Inflammatory macrophage treated with lipopolysaccharide for 1 hour (primary cell): ENCODE measurements at places on chromosomes 13 and 19.

DNA sequence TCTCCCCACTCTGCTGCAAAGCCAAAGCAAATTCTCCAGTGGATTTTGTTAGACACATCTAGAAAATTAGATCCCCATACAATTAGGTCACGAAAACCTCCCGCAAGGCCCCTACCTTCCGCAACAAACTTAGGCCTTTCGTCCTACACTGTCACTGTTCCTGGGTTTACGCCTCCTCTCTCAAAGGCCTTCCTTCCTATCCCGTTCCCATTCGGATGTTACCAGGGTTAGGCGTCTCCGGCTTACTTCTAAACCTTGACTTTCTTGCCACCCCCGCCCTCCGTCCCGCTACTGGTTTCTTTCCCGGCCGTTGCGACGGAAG lies 754 bp downstream of the RNF6 start:
- DNase-seq, result no peak

GRCh38 chr19:15443838-15444237 lies 5.9 kb downstream of the WIZ start:
- DNase-seq, result no peak

DNA sequence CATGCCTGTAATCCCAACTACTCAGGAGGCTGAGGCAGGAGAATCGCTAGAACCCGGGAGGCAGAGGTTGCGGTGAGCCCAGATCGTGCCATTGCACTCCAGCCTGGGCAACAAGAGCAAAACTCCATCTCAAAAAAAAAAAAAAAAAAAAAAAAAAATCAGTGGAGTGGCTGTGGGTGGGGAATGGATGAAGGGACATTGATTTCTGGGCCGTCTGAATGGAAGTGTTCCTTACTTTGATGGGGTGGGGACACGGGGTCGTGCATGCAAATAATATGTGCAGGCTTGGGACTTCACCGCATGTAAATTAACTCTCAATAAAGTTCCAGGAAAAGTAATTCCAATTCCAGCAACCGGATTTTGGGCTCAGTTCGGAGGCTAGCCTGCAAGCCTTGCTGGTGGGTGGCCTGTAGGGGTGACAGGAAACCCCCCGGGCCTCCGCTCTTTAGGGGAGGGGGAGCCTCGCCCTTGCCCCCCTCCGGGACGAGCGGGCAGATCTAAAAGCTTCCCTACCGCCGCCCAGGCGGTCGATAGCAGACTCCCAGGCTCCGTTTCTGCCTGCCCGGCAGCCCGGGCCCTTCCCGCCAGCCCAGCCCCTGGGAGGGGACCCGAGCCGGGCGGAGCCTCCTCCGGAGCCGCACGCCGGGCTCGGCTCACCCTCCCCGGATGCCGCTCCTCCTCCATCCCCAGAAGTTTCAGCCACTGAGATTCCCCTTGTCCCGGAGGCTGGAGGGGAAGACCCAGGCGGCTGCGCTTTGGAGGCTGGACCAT lies 48.0 kb upstream of the ADGRE5 start:
- no peak for DNase-seq

DNA sequence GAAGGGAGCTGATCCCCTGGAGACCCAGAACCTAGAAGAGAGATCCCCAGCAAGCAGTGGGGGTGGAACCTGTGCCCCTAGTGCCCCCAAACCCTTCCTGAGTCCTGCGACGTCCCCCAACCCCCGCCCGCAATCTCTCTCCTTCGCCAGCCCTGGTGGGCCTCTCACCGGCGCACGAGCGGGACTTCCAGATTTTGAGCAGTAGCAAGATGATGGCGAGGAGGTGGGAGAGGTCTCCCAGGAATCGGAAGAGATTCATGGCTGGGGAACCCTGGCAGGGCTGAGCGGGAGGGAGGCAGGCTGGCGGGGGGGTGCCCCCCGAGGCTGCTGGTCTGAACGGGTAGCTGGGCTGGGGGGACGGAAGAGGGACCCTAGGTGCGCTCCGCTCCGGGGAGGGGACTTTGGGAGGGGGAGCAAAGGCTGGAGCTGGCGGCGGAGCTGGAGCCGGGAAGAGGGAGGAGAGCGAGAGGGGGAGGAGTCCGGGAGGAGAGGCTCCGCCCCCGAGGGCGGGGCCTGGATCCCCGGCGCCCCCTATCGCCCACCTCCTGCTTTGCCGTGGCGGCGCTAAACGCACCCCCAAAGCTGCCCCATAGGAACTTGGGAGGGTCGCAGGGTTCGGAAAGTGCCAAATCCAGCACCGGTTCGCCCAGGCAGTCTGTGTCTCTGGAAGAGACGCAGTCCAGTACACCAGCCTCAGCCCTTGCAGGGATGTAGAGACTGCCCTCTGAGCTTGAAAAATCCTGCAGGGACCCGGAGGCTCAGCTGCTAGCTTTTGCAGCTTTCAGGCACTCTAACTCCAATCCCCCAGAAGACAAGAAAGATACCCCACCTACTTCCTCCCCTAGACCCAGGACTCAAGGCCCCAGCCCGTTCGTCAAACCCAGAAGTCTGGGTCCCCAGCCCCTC lies at the start of gene KDELR1:
Gene KDELR1, minus strand, starts transcription at position 452 of the 906 bp plus-strand sequence. Its CDS starts 193 bp downstream, at position 259.
- peak; percentile 91 for DNase-seq

DNA sequence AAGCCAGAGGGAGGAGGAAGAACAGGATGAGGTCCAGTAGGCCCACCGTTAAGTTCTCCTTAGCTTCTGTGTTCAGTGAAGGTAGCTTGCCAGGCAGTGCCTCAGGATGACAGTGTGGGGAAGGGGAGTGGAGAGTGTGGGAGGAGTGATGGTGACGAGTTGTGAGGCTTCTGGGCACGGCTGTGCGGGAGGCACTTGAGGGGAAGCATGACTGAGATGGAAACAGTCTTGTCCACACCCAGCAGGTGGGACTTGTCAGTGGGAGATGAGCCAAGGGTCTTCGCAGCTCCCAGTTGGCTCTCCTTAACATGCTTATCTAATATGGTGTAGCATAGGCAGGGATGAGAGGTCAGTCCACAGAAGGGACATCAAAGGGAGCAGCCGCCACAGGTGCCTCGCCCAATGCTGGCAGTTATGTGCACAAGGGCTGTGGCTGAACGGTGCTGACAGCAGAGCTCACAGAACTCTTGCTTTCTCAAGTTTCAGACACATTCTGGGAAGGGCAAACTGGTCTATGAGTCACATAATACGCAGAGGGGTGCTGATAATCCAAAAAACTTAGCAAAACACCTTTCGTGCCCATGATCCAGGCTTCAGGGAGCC lies 47.5 kb downstream of the OXGR1 start:
- no peak for DNase-seq

- DNase-seq, result no peak
Observed at GRCh38 chr13:44311011-44311780, 62.4 kb upstream of the SERP2 start.

DNA sequence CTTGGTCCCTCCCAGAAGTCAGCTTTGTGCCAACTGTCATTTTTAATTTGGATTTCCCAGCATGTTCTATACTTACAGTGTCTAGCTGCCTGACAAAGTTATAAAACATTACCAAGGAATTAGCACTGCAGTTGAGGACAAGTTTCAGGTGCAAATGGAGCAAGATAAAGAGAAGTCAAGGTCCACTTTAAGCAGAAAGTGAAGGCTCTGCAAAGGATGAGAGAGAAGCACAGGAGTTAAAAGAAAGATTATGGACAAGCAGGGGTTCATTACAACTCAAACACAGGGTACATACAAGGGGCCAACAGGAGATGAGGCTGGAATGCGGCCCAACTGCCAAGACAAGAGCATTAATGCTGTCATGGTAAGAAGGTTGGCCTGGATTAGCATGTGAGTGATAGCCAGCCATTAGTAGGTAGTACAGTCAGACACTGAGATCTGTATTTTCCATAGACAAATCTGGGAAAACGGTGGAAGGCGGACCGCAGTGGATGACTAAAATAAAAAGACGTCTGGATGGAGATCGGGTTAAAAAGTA lies 17.6 kb downstream of the UBL3 start:
- no peak for DNase-seq

- no peak for DNase-seq
Observed at GRCh38 chr19:32720216-32720935, 809 bp downstream of the TDRD12 start.

DNA sequence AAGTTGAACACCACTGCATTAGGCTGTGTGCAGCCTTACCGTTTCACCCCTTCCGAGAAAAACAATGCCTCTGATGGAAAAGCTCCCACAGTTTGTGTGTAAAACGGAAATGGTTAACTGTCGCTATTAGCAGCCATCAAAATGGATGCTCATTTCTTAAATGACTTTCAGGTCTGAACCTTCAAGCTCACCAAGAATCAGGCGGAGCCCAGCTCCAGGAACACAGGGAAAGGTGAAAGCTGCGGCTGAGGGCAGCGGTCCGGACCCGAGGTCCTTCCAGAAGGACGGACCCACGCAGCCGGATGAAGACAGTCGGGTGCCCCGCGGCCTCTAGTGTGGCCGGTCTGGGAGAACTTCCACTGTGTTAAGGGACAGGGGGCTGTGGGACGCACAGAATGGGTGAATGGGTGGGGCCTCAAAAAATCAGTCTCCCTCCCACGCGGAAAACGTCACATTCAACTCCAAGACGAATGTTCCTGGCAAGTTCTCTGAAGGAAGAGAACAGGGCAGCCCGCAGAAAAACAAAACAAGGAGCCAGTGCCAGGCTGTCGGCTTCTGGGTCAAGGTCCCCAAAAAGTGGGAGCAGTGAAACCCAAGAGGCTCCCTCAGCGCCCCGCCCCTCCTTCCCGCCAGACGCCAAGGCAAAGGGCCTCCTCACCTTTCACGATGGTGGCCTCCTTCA lies 4.9 kb downstream of the IRS2 start:
- DNase-seq, result no peak

DNA sequence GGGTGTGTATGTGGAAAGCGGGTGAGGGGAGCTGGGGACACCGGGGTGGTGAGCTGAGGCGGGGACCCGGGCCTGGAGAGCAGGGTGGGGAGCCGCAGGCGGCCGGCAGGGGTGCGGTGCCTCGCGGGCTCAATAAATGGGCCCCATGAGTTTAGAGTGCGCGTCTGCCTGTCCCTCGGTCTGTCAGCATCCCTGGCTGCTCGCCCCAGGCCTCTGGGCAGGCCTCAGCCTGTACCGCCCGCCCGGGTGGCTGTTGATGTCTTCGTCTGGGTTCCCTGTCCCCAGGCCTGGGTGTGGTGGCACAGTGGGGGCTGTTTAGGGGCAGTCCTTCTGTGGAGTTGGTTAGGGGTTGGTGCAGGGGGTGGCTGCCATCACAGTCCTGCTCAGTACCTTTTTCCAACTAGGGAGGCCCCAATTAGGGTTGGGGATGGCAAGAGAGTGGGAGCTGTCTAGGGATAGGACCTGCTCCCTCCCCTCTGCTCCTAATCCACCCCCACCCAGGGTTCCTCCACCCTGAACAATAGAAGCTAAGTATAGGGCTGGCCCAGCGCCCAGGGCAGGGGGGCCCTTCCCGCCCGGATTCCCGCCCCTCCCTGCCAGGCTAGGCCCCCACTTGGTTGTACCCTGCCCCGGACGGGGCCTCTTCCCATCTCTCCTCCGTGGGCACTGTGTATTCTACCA lies 12.2 kb downstream of the CIC start:
- DNase-seq, result no peak

DNA sequence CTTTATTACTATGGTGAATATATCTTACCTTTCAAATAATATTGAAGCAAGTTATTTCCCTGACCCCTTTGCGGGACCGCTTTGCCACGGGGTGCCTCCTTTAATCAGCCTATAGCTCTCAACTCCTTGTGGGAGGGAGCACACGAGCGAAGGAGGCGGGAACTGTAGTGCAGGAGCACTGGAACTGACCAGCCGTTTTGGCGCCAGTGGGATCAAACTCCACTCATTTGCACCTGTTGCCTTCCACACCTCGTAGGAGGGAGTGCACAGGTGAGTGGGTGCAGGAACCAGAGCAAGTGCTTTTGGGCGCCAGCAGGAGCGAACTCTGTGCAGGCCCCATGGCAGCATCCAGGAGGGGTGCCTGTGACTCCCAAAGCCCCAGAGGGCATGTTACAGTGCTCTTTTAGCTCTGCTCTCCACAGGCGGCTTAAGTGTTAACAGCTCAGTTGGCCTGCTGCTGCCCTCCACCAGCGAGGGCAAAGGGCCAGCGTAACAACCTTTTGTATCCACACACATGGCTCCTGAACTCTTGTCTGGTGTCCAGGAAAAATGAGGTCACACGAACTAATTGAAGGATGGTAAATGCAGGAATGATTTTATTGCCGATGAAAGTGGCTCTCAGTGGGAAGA lies 206.9 kb downstream of the GGACT start:
- DNase-seq, result no peak

DNA sequence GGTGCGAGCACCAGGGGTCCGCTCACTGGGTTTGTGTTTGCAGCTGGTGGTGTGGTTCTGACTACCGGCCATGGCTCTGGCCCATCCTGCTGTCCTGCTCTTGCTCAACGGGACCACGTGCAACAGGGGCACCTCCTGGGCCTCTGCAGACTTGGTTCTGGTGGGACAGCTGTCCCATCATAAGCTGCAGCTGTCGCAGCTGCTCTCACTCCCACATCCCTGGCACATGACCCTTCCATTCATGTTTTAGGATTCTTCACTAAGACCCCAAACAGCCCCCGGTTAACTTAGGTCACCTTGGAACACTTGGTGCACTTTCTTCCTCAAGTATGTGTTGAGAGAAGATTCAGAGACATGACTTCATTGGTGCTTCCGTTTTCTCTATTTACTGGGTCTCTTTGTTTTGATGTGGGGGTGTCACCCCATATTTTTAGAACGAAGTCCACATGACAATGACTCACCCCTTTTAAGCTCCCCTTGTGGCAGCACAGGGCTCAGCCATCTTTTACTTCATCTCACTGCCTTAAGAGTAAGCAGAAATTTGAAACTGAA lies 68.4 kb upstream of the ARHGEF7 start:
- peak; percentile 79 for DNase-seq

GRCh38 chr13:40079721-40080120 lies 424.3 kb downstream of the COG6 start:
- no peak for DNase-seq

GRCh38 chr19:11345122-11345803 lies 805 bp downstream of the TMEM205 start:
- DNase-seq, result no peak

DNA sequence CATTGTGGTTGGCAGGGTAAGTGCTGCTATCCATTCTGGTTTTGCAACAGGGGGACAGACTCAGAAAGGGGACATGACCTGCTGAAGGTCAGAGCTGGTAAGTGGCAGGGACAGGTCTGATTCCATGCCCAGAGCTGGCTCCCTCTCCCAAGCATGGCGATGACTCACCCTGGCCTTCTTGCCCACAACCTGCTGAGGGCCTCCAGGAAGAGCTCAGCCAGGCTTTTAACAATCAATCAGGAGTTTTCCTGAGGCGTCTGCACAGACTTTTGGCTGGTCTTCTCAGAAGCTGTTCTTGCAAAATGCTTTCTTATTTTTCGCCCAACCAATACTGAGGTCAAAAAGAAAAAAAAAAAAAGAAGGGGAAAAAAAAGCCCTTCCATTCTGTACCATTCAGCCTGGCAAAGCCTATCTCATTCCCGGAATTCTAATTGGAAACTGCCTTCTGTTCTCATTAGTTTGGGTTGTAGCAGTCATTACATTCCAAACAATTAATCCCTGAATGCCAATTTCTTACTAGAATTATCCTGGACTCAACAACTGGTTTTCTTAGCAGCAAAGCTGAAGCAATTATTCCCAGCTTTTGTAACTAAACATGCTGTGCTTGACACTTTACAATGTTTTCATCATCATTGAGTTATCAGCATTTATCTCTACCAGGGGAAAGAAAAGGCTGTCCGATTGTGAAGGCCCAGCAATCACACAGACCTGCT lies 17.7 kb downstream of the SIAH3 start:
- no peak for DNase-seq
